Ammon's horn (tissue), 1 donor: ENCODE measurements at places on chromosomes 11 and 22.
A peak's percentile ranks its signal among the peaks of the same experiment; 100 is the strongest.

GRCh38 chr11:111797145-111797581, 31.0 kb upstream of the PPP2R1B start:
- DNase-seq: no peak

DNA sequence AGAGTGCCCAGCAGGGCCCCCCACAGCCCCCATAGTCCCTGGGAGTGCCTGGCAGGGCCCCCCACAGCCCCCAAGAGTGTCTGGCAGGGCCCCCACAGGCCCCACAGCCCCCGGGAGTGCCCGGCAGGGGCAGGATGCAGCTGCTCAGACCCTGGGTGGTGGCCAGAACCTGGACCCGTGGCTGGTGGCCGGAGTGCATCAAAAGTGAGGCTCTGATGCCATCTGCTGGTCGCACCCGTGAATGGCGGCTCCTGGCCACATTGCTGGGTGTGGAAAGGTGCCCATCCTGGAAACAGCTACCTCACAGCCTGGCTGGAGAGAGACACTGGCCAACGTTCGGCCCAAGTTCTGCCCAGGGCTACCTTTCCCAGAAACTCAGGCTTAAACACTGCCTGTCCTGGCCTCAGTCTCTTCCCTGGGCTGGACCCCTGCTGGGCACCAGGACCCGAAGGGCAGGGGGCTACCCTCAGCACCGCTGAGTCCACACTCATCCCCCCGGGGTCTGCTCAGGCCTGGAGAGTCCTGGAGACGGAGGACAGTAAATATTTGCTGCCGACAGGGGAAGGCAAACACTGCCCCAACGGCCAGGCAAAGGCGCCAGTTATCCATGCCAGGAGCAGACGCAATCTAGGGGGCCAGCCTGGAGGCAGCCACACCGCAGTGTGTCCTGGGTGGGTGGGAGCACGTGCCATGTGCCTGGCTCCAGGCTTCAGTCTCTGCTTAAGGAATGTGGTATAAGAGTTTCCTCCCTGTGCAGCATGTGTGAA, 4.4 kb downstream of the INS start:
- peak; percentile 69 for DNase-seq

DNA sequence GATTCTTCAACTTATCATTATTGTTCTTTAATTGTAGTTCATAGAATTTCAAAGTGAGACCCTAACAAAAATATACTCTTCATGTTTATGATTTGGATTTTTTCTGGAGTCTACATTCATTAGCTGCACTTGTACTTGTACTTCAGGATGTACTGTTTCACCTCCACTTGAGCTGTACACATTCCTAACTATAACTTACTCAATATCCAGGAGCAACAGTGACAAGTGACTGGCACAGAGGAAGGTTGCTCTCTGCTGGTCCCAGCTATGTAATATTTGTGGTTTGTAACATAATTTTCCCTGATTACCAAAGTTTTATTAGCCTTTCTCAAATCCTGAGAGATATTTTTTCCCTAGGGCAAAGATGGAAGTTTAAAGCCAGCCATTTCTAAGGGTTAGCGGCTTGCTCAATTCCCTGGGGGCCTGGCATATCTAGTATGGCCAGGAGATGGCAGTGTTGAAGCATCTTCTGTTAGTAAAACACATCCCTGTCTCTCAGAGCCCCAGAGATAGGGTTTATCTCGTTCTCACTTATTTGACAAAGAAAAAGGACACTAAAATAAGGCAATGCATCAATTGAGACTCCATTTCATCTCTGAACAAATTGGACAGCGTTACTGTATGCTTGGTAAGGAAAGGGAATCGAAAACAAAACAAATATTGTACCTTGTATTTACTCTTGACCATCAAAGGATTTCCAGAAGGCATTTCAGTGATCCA, 14.2 kb downstream of the OR52A5 start:
- DNase-seq: peak; percentile 79

DNA sequence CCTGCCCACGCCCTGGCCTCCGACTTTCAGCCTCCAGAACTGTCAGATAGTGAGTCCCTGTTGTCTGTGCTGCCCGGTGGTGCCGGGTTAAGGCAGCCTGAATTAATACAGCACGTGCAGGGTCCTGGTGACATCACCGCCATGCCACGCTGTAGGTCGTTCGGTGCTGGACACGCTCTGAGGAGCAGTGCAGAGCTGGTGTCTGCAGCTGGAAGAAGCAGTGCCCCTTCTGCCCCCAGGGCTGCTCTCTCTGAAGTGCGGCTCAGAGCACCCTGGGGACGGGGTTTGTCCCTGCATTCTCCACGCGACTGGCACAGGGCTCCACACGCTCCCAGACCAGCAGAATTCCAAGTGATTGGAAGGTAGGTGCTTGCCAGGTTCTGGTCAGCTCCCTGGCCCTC, 831.5 kb downstream of the TBC1D22A start:
- no peak for DNase-seq

- no peak for DNase-seq
Observed at GRCh38 chr11:72072348-72072747, 8.0 kb downstream of the NUMA1 start.

DNA sequence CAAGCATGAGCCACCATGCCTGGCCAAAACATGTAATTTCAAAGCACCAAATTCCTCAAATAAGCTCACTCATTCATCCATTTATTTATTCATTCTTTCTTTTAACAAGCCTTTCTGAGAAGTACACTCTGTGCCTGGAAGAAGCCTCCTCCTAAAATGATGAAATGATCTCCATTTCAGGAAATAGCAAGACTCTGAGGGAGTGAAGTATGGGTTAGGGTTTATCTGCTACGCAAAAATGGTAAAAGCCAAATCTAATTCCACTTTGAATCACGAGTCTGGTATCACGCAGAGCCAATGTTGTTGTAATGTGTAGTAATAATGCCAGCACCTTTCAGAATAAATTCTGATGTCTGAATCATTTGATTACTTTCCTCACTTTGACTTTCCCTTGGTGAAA, 1041.8 kb downstream of the LRRC4C start:
- DNase-seq: no peak

DNA sequence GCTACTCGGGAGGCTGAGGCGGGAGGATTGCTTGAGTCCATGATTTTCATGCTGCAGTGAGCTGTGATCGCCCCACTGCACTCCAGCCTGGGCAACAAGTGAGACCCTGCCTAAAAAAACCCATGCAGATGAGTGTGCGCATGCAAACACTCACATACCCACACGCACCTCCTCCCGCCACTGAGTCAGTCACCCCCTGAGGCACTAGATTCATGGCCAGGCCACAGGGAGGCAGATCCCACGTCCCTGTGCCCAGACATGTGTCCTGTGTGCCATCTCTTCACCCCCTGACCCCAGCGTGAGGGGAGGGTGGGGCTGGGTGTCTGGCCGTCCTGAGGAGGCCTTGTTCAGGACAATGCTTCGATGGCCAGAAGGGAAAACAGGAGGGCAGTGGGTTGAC, 15.5 kb downstream of the RELT start:
- no peak for DNase-seq

DNA sequence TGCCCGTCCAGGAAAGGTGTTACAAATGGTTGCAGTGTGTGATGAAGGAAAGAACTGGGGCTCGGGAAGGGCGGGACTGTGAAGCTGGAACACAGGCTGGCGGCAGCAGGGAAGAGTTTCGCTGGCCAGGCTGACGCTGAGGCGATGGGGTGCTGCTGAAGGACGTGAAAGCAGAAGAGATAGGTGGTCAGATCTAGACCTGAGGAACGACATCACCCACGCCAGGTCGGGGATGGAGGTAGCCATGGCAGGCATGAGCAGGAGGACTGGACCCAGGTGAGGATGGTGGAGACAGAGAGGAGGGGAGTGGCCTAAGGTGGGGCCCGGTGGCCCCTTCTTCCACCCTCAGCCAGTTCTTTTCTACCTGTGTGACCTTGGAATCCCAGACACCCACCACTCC, 9.1 kb downstream of the CDC42EP2 start:
- DNase-seq: no peak

DNA sequence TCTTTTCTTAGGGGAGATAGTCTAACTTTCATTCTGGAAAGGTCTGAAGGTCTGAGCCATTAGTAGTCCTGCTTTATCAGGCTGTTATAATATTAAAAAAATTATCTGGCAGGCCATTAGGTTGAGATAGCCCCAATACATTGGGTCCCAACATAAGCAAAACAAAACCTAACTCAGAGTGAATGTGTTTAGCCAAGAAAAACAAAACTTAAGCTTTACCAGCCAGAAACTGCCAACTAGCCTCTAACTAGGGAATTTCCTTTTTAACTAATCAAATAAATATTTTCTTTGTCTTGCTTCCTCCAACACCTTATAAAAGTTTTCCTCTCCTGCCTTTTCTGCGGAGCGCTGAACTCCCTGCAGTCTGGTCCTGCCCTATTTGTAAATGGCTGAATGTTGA, 1137.7 kb upstream of the CNTN5 start:
- no peak for DNase-seq

GRCh38 chr22:45240810-45241631, at the start of gene KIAA0930:
Gene KIAA0930, minus strand, starts transcription at chr22:45240894. Its CDS starts 191 bp downstream, at chr22:45240703.
- peak; percentile 80 for DNase-seq

GRCh38 chr11:102685754-102686153, 19.8 kb downstream of the MMP27 start:
- DNase-seq: no peak

- DNase-seq: no peak
Observed at GRCh38 chr11:112225753-112226061, 521 bp upstream of the PTS start.

- no peak for DNase-seq
Observed at GRCh38 chr11:131985846-131986301, 615.5 kb downstream of the NTM start.

DNA sequence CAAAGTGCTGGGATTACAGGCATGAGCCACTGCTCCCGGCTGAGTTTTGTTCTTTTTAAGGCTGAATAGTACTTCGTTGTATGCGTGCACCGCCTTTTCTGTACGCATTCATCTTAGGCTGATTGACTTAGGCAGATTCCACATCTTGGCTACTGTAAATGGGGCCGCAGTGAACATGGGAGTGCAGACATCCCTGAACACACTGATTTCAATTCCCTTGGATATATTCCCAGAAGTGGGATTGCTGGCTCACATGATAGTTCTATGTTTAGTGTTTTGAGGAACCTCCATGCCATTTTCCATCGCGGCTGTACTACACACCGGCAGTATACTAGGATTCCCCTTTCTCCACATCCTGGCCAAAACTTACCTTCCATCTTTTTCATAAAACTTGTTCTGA, 10.4 kb upstream of the ZNF74 start:
- DNase-seq: no peak

DNA sequence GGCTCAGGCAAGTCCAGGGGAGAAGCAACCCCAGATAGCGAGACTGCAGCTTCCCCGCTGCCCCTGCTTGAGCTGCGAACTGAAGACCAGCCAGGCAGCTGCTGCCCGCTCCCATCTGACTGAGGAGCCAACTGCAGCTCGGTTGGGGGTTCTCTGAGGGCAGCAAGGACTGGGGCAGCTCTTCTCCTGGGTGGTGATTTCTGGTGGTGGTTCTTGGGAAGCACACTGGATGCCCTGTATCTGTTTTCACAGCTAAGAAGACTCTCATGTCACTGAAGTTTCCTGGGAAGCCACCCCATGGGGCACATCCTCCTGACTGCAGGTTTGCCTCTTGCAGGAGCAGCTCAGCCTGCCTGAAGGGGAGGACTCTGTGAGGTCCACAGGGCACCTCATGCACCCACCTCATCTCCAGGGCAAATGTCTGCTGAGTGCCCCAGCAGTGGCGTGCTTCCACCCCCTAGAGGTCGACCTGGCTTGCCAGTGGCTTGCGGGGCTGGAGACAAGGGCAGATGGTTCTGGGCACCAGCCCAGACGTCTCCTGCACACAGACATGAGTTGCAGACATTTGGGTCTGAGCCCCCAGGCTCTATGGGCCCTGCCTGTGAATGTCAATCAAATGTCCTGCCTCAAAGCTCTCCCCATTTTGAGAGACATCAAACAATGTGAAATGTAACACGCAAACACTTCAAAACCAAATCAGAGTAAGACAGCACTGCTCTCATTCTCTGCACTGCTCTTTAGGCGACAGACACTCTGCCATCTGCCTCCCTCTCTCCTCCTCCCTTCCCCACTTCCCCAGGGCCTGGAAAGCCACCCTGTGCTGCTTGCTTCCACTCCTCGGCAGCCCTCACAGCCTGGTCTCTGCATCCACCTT, 800.9 kb downstream of the BRD1 start:
- DNase-seq: peak; percentile 70

GRCh38 chr22:32620992-32621391, 146.4 kb downstream of the FBXO7 start:
- DNase-seq: no peak

GRCh38 chr22:30538280-30538679, 8.3 kb downstream of the SEC14L6 start:
- no peak for DNase-seq

DNA sequence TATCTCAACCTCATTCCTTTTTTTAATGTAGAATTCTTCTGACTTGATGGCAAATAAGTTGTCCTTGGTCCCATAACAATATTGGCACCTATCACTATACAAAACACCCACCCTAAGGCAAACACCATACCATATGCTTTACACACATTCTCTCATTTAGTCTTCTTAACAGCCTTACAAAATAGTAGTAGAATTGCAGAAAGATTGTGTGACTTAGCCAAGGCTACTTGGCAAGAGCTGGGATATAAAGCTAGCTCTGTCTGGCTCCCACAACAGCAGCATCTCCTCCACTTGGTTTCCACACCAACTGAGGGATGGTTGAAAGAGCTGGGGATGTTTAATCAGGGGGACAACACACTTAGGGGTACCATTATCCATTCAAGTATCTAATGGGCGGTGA, 9.8 kb upstream of the ZDHHC13 start:
- DNase-seq: no peak

DNA sequence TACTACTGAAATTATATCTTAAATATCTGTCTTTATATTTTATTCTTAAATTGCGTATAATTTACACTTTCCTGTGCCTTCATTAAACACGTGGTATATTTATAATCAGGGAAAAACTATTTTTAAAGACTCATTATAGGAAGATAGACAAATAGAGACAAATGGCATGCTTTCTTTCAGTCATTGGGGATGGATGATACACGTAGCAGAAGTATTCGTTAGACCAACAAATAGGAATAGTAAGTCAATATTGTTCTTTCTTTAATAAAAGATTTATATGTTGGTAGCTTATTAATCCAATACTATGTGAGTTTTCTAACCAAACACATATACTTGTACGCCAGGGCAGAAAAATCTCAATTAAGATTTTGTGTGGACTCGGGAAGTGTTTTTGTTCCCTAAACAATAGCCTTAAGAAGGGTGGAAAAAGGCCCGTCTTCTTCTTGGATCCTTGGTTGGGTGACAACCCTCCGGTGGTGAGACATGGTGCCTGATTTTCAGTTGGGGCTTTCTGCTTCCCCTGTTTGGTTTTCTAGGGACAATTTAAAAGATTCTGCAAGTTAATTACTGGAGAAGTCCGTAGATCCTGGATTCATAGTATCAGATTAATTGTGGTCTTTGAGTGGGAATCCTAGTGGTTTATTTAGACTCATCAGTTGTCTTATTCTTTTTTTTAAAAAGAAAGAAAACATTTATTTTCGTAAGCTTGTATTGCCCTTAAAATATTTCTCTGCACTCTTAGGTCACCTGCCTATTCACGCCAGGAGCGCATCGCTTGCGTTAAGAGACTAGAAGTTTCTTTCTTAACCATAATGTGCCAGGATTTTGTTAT, 83.5 kb upstream of the WNT7B start:
- no peak for DNase-seq

DNA sequence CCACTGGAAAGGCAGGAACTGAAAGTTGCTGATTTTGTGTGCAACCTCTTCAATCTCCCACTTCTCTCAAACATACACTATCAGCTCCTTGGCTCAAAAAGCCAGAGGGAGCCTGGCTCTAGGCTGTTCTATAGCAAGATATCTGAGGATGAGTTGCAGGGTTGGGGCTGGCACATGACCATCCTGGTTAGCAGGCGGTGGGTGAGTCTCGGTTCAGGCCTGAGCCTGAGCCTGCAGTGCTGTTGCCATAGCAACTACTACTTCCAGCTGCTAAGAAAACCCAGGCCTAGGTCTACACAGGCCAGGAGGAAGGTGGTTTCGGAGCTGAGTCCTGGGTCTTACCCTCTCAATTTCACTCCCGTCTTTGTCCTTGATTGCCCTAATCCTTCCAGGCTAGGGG, 39.0 kb downstream of the CWC15 start:
- peak; percentile 39 for DNase-seq
